Posterior vena cava (tissue), 2 donors: ENCODE measurements at places on chromosomes 5 and 9. TPM values are rescaled to one million over a fixed set of nuclear protein-coding genes. Genes with fewer than 3 reads are reported as not detected.

GRCh38 chr5:16160706-16161105, 18.9 kb downstream of the MARCHF11 start:
- DNase-seq, result no peak

The PRDM9 gene
- total RNA-seq, result not detected

- DNase-seq, result no peak
Observed at GRCh38 chr5:155394727-155395126, 381.2 kb downstream of the KIF4B start.

DNA sequence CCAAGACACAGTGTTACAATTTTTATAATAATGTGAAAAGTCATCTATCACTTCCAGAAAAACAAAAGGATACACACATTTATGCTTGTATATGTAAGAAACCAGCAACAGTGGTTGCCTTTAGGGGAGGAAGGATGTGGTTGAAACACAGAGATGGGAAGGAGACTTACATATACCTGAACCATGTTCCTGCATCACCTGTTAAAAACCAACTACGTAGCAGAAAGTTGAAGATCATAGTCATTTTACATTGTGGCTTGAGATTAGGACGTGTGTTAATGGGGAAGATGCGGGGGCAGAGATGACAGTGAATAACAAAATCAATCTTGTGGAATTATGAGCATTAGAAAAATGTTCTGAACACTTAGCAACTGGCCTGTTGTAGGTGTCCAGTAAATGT, 307.3 kb downstream of the MLLT3 start:
- DNase-seq, result no peak

The IL13 gene
- total RNA-seq, result not detected

DNA sequence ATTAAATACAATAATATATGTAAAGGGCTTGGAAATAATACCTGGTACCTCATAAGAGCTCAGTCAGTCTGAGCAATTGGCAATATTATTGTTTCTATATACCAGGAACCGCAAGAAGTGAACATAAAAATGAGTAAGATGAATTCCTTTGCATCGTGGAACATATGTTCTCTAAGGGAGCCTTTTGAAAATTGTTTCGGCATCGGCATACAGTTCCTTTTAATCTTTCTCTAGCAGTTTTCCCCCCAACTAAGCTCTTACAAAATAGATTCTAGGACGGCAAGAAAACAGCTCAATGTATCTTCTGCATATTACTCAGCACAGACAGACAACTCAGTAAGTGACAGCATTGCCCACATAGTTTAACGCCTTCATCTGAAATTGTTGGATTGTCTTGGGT, 426.6 kb upstream of the WWC1 start:
- no peak for DNase-seq

- no peak for DNase-seq
Observed at GRCh38 chr5:132492386-132493125, 2.0 kb upstream of the IRF1 start.

DNA sequence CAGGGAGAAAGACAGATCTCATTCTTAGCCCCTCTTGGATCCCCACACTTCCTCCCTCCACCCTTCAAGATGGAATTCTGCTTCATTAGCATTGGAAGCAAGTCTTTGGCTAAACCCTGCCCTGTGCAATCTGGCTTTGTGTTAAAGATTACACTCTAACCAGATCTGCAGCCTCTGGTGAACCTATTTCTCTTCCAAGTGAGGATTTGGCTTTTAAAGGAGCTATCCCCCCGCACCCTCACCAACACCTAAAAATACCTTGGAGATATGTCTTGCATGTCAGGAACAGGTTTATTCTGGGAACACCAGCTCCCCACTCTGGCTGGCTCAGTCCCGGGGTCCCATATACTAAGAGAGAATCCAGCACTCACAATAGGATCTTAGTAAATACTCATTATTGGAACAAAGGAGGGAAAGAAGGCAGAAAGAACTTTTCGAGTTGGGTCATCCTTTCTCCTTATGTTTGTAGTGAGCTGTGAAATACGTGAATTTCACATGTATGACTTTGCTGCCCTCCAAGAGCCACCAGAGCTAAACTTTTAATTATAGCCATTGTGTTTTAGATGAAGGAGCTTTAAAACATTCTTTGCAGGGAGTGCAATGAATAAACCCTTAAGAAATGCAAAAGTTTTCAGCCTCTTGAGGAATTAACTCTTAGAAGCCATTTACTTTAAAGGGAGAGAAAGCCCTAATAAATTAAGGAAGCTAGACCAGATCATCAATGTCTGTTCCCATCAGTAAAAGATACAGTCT, 53.7 kb upstream of the HRH2 start:
- no peak for DNase-seq

GRCh38 chr9:27112235-27112634, 3.2 kb downstream of the TEK start:
- DNase-seq, result no peak
